ENCODE measurements at places on chromosomes 1 and 21. TPM values are rescaled to one million over a fixed set of nuclear protein-coding genes. Genes with fewer than 3 reads are reported as not detected.

Gene C1orf115
- 0.52 TPM for total RNA-seq

Gene PEX11B
- 39.7 TPM for total RNA-seq

Gene FAM151A
- total RNA-seq, result not detected

Gene PTP4A2
- 235 TPM for total RNA-seq

Gene CFHR4
- total RNA-seq, result not detected

Gene JAM2
- total RNA-seq, result 0.23 TPM

Gene HAPLN2
- total RNA-seq, result 0.58 TPM

Gene SPRR2F
- not detected for total RNA-seq

Gene ASAP3
- total RNA-seq, result 2.5 TPM

Gene SLFNL1
- 0.65 TPM for total RNA-seq

Gene TNFRSF8
- total RNA-seq, result not detected

Gene SH2D1B
- 0.29 TPM for total RNA-seq

Gene VASH2
- not detected for total RNA-seq

Gene FCER1G
- total RNA-seq, result 31.8 TPM

Gene ECM1
- 1.6 TPM for total RNA-seq

Gene OR2AK2
- total RNA-seq, result not detected

Gene DNAI4
- total RNA-seq, result 10.0 TPM

Gene TMPRSS3
- total RNA-seq, result 2.9 TPM

Gene LEPR
- total RNA-seq, result 3.8 TPM

Gene RGL1
- total RNA-seq, result 1.9 TPM

Gene CGN
- 2.7 TPM for total RNA-seq

Gene FGR
- 2.0 TPM for total RNA-seq

Gene ZSWIM5
- 1.2 TPM for total RNA-seq

Gene LEFTY1
- not detected for total RNA-seq

Gene BRINP3
- not detected for total RNA-seq

Gene KCNH1
- total RNA-seq, result not detected

Gene NOTCH2NLA
- total RNA-seq, result 62.9 TPM

Gene GJA8
- total RNA-seq, result not detected

Gene IFI44L
- total RNA-seq, result 0.34 TPM

Gene PLCH2
- 14.8 TPM for total RNA-seq

Gene LCE3E
- not detected for total RNA-seq

Gene KRTAP19-1
- not detected for total RNA-seq

Gene NCDN
- total RNA-seq, result 25.0 TPM

Gene SIM2
- not detected for total RNA-seq

All from naive thymus-derived CD8-positive, alpha-beta T cell (primary cell).